ENCODE measurements at places on chromosomes 11 and 22.
A peak's percentile ranks its signal among the peaks of the same experiment; 100 is the strongest.

- DNase-seq, result no peak
Measured at GRCh38 chr11:75665990-75666389, 2.8 kb downstream of the MAP6 start.

GRCh38 chr11:45163956-45164575 lies 17.6 kb downstream of the PRDM11 start:
- no peak for DNase-seq

DNA sequence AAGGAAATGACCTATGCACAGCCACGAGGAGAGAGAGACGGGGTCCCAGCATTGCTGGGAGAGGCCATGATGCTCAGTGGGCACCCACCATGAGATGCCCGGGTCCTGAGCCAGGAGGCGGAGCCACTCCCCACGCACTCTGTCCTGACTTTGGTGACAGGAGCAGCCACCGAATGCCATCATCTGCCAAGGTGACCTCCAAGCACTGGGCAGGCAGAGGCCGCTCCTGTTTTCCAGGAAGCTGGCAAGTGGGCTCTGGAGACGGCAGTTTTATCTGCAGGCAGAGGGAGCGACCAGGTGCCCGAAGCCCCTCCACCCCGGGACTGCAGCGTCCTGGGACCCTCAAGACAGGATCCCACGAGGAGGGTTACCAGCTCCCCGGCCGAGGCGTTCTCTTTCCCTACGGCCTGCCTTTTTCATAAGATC lies 453.9 kb downstream of the BRD1 start:
- DNase-seq, result no peak

- no peak for DNase-seq
Measured at GRCh38 chr11:116413301-116414242, 359.2 kb downstream of the BUD13 start.

GRCh38 chr22:42651134-42651533 lies 1.9 kb upstream of the CYB5R3 start:
- no peak for DNase-seq

- peak; percentile 89 for DNase-seq
Measured at GRCh38 chr22:29245626-29246385, 22.0 kb downstream of the RHBDD3 start.

- DNase-seq, result peak; percentile 91
Measured at GRCh38 chr11:58654079-58654907, 31.8 kb downstream of the CNTF start.

- DNase-seq, result peak; percentile 54
Measured at GRCh38 chr11:9269492-9270013, 4.4 kb upstream of the DENND5A start.

DNA sequence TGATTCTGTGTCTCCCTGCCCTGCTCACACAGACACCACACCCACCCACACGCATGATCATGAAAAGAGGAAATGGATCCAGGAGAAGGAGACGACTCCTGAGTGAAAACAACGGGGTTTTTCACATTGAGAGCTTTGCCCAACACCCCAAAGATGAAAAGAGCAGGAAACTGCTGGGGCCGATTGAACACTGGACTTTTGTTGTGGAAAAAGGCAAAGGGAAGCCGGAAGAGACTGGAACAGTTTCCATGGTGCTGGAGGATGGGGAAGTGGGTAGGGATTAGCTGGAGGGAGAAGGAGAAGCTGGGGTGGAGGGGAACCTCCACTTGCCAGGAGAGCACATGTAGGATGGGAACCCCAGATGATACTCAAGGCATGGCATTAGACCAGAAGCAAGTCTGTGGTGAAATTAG lies 5.2 kb upstream of the SLC43A3 start:
- no peak for DNase-seq

DNA sequence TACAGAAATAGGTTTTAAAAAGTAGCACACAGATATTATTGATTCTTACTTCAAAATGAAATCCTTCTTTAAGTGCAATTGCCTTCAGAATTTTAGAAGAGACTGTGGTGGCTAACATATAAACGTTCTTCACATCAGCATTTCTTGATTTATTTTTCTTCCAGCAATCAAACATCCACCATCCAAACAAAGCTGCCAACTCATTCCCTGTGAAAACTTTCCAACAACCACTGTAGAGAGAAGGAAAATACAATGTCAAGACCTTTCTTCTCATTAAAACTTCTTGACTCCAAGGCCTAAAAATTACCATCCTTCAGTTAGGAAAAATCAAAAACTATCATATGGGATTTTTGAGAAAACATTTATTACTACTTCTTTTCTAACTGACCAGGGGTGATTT lies 34.0 kb upstream of the P4HA3 start:
- no peak for DNase-seq

DNA sequence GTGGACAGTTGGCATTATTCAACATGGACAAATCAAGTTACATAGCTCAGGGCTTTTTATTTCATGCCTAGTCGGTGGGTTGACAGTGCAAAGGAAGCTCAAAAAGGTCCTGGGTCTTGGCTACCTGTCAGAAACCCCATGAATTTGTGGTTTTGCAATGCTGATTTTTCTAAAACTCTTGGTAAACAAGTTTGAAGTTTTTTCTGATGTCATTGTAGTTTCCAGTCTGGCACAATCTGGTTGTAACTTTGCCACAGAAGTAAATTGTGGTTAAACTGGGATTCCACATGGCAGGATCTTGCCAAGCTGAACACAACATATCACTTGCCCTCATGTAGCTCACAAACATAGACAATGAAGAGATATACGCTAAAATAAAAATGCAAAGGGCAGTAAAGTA lies 100.8 kb downstream of the EHF start:
- DNase-seq, result no peak

- DNase-seq, result no peak
Measured at GRCh38 chr11:8865304-8865703, 45.7 kb upstream of the AKIP1 start.

DNA sequence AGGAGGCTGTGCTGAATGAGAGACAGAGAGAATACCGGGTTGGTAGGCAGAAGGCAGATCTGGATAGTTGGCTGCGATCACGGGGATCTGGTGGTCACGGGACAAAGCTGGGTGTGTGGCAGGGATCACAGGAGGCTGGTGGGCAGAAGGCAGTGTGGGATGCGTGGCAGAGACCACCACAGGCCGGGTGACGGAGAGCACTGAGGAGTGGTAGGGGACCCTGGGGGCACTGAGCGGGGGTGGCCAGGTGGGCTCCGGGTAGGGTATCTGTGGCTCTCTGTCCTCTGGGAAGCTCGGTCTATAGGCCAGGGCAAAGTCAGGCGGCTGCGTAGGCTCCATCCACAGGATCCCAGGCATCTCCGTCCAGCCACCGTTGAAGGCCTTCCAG lies 1.4 kb downstream of the CD248 start:
- no peak for DNase-seq

GRCh38 chr22:32622744-32623110 lies 148.1 kb downstream of the FBXO7 start:
- no peak for DNase-seq

DNA sequence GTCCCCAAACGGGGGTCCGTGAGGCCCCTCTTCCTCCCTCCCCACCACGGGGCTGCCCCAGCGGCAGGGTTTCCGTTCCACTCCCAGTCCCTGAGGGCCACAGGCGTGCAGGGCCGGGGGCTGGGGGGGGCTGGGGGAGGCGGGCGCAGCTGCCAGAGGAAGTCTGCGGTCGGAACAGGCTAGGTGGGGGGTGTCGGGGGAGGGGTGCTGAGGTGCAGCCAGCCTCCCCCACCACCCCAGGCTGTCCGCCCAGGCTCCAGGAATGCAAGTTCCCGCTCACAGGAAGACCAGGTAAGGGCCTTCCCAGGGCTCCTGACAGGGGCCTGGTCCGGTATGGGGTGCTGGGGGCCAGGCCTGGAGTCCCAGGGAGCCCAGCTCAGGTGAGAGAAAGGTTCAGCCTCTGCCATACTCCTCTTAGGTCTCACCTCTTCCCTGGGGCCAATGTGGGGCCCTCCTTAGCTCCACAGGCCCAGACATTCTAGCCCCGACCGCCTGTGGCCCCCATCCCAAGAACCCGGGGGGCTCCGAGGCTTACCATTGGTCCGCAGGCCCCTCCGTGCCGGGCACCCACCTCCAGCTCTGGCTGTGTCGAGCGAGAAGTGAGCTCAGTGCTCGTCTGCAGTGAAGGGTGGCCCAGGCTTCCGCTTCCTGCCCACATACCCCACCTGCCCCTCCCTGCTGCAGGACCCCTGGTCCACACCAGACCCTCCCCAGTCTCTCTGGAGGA lies at the start of gene PTPRCAP:
PTPRCAP (minus strand) TSS at position 601 of the 727 bp plus-strand sequence; CDS start at position 538, 63 bp downstream.
- no peak for DNase-seq

GRCh38 chr11:61701242-61701886 lies 21.2 kb downstream of the DAGLA start:
- no peak for DNase-seq

DNA sequence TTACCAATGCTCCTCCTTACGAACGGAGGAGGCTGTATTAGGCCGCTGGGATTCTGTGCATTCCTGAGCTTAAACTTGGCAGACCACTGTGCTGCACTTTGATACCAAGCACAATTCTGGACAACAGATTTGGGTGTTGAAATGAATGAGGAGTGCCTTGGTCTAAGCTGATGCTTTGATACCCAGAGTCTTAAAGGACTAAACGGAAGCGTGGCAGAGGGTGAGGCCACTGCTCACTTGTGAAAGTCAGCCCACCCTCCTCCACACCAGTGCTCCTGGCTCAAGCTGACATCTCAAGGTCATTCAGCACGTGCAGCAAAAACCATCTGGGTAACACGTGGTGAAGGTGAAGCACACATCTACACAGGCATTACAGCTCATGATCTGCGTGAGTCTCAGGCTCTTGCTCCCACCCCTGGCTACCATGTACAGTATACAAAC lies 85.9 kb downstream of the MICAL3 start:
- no peak for DNase-seq

- no peak for DNase-seq
Measured at GRCh38 chr11:74226907-74227306, 55.8 kb downstream of the PPME1 start.

- peak; percentile 90 for DNase-seq
Measured at GRCh38 chr11:8871171-8871775, 39.7 kb upstream of the AKIP1 start.

DNA sequence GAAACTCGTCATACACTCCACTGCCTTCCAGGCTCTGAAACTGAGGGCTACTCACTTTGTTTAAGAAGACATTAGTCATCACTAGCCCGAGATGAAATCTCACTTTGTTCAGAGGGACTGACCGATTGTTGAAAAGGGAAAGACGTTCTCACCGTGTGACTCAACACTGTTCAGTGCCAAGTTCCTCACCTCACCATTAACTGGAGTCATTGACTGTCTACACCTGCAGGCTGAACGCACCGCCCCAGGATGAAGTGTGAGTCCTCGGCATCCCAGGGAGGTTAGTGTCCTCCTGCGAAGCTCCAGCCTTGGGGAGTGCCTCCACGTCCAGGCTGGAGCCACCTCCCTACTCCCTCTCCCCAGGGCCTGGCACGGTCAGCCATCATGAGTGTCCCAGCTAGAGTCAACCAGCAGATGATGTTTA lies 30.4 kb downstream of the FADD start:
- peak; percentile 38 for DNase-seq

- no peak for DNase-seq
Measured at GRCh38 chr11:129210831-129211181, 18.7 kb upstream of the ARHGAP32 start.

All from GM03348 (cell line).